ENCODE measurements at places on chromosomes 11 and 22.
A peak's percentile ranks its signal among the peaks of the same experiment; 100 is the strongest.

- no peak for DNase-seq
Observed at GRCh38 chr11:78742430-78742829, 167.8 kb upstream of the NARS2 start.

- no peak for DNase-seq
Observed at GRCh38 chr11:98564881-98565280, 455.9 kb upstream of the CNTN5 start.

- DNase-seq: no peak
Observed at GRCh38 chr22:49242480-49242879, 585.2 kb downstream of the BRD1 start.

DNA sequence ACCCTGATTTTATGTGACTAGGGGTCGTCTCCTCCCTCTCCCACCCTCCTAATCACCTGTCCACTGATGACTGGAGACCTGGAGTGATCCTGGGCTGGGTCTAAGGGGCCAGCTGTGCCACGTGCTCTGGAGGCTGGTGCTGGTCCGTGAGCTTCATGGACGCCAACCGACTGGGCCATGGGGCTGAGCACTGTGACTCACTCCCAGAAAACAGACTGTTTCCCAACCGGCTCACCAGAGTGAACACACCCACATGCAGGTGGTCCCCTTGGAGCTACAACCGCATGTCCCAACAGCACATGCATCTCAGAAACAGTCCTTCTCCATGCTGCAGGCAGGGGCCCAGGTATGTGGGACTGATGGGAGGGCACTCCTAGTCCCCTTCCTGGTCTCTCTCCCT, 14.0 kb upstream of the LMO1 start:
- DNase-seq: no peak

DNA sequence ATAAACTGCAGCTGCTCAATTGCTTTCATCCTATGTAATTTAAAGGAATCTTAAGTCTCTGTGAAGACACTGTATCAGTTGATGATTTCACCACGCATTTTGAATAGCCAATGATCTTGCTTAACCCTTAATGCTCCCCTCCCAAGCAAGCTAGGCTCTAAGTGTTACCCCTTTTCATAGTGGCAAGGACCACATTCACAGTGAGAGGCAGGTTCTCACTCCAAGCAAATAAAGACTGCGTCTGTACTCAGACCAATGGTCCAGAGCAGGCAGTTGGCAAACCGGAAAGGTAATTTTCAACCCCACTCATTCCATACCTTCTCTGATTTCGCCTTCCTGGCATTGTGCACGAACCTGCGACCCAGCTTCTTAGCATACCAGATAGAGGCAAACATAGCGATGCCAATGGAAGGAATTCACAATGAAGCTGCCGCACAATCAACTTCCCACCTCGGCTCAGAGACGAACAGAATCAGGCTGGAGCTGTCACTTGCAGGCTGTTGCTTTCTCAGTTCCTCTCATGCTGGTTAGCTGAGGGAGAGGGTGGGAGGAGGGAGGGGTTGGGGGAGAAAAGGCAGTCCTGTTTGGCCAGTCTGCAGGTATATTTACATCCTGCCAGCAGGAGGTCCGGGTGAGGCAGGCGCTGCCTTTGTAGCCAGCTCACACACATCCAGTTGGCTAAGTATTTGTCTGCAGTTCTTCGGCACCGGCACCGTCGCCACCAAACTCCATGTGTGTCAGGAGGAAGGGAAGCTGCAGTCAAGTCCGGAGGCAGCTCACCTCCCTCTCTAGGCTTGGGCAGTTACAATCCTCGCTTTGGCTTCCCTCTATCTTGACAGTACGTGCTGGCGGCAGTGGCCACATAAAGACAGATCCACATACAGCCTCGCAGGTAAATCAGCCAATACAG, 1151.2 kb upstream of the CCDC90B start:
- DNase-seq: no peak

DNA sequence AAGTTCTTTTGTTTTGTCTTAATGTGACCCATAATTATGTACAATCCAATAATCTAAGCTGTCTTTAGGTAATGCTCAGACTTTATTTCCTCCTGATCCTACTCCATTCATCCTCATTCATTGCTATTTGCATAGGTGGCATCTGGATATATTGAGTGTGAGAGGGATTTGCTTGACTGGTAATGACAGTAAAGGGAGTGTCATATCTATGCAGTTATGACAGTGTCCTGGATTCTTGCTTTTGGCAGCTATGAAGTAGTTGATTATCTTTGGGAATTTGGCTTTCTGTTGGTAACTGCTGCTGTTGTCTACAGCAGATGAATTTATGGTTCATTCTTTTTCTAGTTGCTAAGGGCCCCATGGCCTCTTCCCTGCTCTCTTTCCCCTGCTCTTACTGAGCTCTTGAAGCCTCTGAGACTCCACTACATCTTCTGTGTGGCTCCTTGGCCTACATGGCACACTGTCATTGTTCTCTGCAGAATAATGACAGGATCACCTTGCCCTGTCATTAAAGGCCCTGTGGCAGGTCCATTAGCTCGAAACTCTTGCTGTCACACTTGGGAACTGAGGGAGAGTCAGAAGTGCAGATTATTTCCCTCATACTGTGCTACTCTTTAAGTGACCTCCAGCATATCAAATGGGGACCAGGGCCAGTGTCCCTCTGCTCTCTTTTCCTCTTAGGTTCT, 20.1 kb upstream of the ACAT1 start:
- no peak for DNase-seq

DNA sequence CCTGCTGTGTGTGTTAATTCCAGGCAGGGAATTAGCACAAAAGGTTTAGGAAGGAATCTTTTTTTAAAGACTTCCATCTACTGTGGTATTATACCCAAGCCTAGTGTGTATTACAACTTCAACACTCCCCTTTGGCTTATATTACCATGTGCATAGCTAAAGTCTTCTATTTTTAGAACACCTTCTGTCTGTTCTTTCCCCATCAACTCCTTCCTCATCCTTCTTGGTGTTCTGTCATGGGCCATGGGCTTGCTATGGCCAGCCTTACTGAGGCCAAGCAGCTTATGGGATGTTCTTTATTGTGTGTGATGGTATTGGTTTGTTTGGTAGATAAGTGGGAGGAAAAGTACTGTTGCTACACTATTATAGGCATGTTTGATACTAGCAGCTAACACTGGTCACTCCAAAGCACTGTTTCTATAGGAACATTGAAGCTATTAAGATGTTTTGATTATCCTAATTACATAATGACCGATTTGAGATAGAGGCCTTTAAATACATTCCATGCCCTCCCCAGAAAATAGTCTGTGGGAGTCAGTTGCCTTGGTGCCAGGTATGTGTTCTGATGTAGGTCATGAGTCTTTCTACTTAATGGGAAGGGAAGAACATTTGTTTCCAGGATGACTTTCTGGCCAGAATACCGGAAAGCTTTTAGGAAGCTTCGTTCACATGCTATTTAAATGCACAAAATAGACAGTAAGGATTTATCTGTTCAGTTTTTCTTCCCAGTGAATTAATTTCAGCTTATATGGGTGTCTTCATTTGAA, 16.5 kb downstream of the MCAM start:
- no peak for DNase-seq

DNA sequence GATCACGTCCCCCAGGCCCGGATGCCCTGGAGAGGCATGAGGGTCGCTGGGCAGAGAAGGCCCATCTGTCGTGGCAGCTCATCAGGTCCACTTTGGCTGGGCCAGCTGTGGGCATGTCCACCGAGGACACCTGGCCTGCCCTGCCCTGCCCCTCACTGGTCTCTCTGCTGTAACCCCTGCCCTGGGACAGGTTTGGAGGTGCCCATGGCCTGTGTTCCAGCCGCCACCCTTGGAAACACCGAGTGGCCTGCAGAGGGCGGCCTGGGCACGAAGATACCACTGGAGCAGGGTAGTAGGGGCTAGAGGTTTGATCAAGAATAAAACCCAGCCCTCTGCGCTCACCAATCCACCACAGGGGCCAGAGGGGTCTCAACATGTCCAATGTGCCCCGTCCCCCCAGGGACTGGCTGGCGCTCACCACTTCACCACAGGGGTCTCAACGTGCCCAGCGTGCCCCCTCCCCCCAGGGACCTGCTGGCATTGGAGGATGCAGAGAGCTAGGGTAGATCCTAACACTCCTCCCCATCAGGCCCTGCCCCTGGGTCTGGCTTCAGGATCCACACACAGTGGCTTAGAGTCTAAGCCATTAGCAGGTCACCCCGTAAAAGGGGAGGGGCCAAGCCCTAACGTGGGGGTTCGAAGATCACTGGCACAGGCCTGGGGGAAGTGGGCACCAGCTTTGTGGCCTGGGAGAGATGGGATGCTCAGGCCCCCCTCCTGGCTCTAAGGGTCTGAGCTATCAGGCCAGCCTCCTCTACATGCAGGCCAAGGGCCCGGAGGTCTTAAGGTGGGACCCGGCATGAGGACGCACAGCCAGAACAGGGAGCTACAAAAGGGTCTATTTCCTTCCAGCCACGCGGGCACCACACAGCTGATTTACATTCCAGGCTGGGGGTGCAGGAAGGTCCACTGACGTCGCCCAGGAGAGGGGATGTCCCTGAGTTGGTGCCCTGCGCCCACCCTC, 1.3 kb upstream of the HDAC10 start:
- DNase-seq: no peak

- no peak for DNase-seq
Observed at GRCh38 chr22:41274856-41275255, 11.1 kb downstream of the RANGAP1 start.

- peak; percentile 47 for DNase-seq
Observed at GRCh38 chr11:67277231-67277961, 11.1 kb downstream of the GRK2 start.

DNA sequence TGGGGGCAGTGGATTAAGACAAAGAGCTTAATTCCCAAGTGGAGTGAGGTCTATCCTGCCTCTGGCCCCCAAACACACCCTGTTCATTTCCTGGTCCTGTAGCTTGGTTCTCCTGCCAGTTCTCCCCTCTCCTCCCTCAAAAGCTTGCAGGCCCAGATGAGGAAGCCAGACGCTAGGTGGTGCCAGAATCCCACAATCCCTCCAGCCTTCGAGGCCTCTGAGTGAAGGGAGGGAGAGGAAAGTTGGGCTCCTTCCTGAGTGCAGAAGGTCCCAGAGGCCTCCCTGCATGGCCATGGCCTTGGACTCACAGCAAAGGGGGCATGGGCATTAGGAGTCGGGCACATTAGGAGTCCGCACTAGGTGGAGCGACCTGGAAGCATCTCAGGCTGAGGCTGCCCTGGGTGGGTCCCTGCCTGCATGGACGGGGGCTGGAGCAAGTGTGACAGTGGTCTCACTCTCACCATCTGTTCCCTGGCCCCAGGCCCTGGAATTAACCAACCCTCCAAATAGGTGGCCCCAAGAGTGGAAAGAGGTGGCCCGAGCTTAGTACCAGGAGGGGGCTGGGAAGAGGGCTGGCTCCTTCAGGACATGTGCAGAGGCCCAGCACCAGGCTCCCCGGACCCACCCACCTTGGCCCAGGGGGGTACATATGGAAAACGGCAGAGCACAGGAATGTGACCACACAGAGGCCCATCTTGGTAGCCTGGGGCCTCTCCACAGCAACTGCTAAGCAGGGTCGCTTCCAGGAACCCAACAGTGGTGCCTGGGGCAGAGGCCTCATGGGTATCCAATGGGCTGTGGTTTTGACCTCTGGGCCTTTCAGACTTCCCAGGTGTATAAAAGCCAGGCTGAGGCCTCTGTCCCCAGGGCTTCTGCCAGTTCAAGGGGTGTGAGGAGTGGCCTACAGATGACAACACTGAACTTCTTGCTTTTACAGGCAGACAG, 5.2 kb downstream of the FXYD2 start:
- peak; percentile 49 for DNase-seq

GRCh38 chr22:42951093-42951710, 63.7 kb downstream of the PACSIN2 start:
- no peak for DNase-seq

- no peak for DNase-seq
Observed at GRCh38 chr22:24812950-24813775, 7.2 kb downstream of the SGSM1 start.

DNA sequence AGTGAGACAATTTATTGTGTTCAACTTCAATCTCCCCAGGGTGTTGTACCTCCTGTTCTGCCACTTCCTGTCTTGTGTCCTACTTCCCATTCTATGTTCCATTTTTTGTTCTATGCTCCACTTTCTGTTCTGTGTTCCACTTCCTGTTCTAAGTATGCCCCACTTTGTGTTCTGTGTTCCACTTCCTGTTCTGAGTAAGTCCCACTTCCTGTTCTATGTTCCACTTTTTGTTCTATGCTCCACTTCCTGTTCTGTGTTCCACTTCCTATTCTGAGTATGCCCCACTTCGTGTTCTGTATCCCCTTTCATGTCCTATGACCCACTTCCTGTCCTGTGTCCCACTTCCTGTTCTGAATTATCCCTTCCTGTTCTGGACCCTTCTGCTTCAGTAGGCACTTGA, 732.7 kb downstream of the TBC1D22A start:
- no peak for DNase-seq

- no peak for DNase-seq
Observed at GRCh38 chr11:88438721-88439120, 101.2 kb upstream of the CTSC start.

DNA sequence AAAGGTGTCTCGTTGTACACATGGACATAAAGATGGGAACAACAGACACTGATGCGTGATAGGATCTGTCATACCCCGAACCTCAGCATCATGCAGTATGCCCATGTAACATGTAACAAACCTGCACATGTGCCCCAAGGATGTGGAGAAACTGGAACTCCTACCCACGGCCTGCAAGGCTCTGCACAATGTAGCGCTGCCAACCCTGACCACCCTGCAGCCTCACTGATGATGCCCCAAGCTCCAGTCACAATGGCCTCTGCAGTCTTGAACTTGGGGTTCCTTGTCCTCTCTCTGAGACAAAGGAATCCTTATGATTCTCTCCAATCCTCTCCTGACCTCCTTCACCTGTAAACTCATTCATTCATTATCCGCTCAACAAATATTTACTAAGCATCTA, 14.2 kb downstream of the LMO1 start:
- DNase-seq: no peak

DNA sequence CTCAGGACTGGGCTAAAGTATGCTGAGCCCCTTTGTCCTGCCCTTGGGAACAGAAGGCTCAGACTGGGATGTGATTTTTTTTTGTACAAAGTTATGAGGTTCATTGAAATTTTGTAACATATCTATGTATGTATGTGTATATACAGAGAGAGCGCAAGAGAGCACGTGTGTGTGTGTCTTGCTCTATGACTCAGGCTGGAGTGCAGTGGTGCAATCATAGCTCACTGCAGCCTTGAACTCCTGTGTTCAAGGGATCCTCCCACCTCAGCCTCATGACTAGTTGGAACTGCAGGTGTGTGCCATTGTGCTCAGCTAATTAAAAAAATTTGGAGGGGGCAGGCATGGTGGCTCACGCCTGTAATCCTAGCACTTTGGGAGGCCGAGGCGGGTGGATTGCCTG, 5.7 kb downstream of the TMEM25 start:
- no peak for DNase-seq

GRCh38 chr22:22753526-22754267, 109.3 kb downstream of the GGTLC2 start:
- peak; percentile 6 for DNase-seq

GRCh38 chr11:116071241-116071640, 567.0 kb upstream of the CADM1 start:
- no peak for DNase-seq

DNA sequence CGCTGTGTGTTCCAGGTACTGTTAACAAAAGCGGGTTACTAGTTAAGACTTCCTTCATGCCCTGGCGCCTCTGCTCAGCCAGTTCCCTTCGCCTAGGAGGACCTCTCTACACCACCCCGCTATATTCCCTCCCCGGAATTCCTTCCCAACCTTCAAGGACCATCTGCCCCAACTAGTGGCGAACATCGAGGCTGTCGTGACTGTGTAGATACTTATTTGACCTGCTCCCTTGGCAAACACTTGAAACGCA, 450 bp upstream of the BCL2L13 start:
- DNase-seq: no peak

Measured in HFFc6 (cell line).